RKO (cell line): ENCODE measurements at places on chromosomes 5 and 9.

- no peak for DNase-seq
These were observed 5.6 kb downstream of the AP3S1 start for GRCh38 chr5:115847290-115847689.

GRCh38 chr9:3281399-3281798, 244.4 kb downstream of the RFX3 start:
- DNase-seq = no peak

GRCh38 chr9:127519301-127520166, 68.2 kb downstream of the LRSAM1 start:
- DNase-seq = peak; percentile 79

- DNase-seq = no peak
These were observed 121.2 kb upstream of the LIFR start for GRCh38 chr5:38677636-38678035.

DNA sequence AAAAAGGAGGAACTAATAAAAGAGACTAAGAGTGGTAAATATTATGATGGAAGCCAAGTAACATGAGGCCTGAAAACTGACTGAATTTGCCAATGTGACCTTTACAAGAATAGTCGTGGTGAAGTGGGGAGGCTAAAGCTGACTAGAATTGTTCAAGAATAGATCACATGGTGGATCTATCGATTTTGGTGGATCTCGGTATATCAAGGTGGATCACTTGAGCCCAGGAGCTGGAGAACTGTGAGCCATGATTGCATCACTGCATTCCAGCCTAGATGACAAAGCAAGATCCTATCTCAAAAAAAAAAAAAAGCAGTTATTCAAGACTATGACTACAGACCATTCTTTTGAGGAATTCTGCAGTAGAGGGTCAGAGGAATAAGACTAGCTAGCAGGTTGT, 15.1 kb downstream of the ERMP1 start:
- peak; percentile 36 for DNase-seq

DNA sequence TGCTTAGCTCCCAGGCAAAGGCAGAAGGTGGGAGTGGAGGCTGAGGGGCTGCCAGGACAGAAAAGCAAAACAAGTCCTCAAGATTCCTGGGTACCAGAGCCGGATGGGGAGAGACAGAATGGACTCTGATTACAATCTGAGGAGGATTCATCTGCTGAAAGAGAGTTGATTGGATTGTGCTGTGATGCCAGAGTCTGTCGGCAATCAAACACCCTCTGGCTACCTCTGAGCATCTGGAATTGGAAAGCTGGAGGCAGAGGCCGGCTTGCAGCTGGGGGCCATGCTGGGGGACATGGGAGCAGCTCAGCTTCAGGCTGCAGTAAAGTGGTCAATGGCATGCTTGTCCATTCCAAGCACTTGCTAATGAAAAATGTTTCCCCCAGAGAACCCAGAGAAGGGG, 59.3 kb downstream of the ASTN2 start:
- no peak for DNase-seq

DNA sequence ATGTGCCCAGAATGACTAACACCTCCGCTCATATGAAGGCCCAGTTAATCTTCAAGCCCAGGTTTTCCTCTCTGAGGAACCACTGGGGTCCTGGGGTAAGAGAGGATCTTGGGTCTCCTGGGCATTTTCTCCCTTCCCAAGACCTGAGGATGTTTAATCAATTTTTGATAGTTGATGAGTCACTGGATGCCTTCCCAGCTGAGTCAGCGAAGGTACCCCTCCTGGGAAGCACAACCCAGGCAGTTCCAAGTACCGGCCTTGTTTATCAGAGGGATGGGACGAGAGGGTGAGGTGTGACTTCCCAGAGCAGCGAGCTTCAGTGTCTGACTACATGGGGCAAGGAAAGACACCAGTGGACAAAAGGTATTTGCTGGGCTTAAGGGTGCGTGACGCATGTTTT, 119.6 kb upstream of the IL12B start:
- no peak for DNase-seq

DNA sequence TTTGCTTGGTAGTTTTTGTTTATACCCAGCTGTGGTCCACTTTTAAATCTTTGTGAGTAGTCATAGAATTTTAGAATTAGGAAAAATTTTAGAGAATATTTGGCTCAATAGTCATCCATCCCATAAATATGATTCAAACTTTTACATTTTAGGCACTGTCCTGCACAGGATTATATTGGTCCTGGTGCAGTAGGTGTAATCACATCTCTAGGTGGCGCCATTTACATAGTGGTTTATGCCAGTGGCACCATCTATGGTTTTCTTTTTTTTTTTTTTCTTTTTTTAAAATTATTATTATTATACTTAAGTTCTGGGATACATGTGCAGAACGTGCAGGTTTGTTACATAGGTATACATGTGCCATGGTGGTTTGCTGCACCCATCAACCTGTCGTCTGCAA, 260.7 kb upstream of the KCNN2 start:
- peak; percentile 68 for DNase-seq

DNA sequence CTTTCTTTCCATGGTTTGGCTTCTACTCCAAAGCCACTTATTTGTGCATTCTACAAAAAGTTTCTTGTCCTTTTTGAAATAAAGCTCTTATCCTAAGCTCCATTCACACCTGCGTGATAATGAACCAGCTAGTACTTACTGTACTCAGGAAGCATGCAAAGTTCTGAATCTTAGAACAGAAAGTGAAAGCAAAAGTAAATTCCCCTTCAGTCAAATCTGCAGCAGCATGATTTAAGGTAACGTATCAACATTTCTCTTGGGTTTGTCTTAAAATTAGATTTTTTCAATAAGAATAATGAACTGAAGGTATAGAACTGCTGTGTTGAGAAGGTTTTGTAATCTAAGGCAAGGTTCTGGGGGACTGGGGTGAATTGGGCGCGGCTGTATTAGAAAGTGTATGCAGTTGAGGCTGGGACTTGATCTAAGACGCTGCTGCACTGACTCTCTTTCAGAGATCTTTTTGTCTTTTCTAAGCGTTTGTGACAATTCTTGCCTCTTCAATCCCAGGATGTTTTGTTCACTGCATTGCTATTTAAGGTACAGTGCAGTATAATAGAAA, at the start of gene ERAP2:
Gene ERAP2, plus strand, starts transcription at position 209 of the 559 bp plus-strand sequence. CDS start 3,186 bp downstream, outside the sequence.
- peak; percentile 76 for DNase-seq

DNA sequence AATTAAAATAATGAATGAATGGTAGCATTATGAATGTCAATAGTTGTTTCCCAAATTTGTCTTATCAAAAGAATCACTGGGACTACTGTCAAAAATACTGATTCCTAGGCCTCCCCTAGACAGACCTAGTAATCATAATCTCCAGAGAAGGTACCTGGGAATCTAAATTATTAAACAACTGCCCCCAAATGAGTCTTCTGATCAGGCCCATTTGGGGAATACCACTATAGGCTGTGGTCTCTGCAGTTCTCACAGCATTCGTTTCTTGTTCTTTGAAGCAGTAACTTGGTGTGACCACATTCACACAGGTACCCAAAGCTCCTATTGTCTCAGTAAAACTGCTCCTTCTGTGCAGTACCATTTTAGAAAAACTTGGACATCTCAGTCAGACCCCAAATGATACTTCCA, 230.9 kb downstream of the PIK3R1 start:
- DNase-seq = no peak

- DNase-seq = no peak
These were observed 76.0 kb downstream of the DAB2IP start for GRCh38 chr9:121727295-121728020.

DNA sequence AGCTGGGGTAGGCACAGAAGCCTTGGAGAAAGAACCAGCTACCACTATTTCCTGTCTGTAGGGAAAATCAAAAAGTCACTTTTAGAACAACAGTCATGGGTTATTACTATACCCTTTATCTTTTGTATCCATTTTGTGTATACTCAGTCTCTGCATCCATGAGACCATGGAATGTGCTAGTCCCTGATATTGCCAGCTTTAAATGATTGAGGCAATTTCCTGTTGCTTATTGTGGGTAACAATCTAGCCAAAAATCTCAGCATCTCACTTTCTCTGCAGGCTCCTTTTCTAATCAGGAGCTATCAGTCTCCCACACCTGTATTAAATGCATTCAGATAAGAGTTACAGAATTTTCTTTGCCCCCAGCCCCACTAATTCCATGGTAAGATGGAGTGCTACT, 968 bp upstream of the KDM3B start:
- DNase-seq = no peak

- no peak for DNase-seq
These were observed 181.2 kb downstream of the NFIB start for GRCh38 chr9:14132775-14133174.

- no peak for DNase-seq
These were observed 2052.0 kb upstream of the C9orf72 start for GRCh38 chr9:29625292-29625731.
